ENCODE measurements at places on chromosomes 5 and 9.

DNA sequence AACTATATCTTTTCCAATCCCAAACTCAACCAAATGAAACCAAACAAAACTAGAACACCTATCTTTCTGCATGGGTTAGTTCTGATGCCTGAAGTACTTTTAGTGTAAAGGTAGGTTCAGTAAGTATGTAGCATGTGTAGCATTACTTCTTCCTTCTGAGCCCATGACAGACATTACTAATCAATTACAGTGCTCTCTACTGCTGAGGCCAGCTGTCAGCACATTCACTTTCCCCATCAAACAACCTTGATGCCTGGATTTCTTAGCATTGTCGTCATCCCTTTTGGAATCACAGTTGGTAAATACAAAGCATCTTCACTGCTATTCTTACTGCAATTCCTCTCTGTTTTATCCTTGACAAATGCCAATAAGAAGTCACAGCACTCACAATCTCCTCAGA lies 103.2 kb downstream of the PTTG1 start:
- no peak for DNase-seq

- no peak for DNase-seq
Measured at GRCh38 chr9:129145316-129145715, 32.7 kb downstream of the IER5L start.

DNA sequence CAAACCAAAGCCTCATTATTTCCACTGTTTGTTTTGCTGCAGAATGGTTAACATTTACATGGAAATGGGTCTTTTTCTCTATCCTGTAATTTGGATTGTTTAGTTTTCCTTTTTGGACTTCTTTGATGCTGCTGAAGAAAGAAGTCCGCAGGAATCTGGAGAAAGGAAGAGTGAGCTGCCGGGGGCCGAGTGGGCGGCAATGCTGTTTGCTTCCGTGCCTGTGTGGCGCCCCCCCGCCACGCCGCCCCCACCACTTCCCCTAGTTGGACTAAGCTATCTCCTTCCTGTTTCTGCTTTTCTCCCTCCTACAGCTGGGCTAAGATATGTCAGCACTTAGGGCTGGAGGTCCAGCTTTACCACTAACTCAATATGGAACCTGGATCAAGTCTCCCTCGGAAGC lies 39.7 kb downstream of the ACTL7B start:
- no peak for DNase-seq

DNA sequence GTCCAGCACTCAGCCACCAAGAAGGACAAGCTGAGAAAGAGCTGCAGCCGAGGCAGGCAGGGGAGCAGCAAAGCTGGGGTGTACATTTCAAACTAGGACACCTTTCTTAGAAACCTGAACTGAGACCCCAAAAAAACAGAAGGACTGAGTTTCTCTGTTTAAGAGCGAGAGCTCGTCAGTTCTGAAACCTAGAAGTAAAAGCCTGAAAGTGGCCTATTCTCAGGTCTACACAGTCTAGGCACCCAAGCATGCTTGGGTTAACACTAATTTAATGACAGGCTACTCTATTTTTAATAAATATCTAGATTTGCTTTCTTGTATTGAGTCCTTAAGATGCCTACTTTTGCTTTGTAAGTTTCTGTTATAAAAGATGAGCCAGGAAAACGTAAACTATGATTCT lies 49.0 kb upstream of the TLE4 start:
- DNase-seq: no peak

- DNase-seq: peak; percentile 71
Measured at GRCh38 chr9:113578882-113579282, 115.4 kb downstream of the RGS3 start.

- DNase-seq: no peak
Measured at GRCh38 chr9:89488131-89488530, 9.8 kb downstream of the SEMA4D start.

GRCh38 chr5:119019501-119019900 lies 31.2 kb upstream of the DTWD2 start:
- DNase-seq: no peak

DNA sequence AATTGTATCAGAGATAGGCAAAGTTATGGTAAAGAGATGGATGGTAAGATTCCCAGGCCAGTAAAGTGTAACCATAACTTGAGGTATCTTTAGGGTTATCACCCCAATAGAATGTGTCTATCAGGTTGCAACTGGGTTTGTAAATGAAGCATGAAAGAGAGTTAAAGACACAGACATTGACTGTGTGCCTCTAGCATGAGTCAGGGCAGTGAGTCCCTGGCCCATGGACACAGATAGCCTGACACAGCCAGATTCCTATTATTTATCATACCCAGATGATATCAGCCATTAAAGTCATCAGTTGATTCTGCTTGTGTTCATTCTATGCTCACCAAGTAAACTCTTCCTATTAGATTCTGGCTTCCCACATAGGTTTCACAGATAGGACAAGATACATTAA lies 33.5 kb upstream of the SNAPC3 start:
- no peak for DNase-seq

DNA sequence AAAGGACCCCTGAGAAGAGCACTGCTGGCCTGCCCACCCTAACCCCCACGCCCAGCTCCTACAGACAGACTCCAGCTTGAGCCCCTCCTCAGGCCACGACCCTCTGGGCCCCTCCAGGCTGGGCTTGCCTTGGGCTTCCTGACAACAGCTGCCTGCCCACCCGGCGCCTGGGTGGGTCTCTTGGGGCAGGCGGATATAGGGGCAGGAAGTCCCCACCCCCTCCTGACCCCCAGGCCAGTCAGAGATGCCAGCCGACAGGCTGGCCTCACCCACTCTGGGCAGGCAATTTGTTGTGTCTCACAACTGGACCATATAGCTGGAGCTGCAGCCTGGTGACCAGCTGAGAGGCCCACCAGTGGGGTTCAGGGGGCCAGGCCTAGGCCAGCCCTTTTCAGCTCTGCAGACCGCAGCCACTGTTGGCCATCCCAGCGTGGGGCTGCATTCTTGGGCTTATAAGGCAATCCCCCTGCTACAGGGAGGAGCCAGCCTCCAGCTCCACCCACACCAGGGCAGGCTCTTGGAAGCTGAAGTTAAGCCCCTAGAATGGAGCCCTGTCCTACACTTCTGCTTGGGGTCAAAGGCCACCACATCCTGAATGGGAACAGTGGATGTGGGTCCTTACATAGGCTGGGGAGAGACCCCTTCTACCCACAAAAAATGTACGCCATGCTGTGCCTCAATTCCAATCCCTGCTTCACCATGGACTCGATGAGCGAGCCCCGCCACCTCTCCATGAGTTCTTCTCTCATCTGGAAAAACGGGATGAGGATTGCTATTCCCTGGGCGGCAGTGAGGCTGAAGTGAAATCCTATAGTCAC lies 2.0 kb downstream of the PDLIM7 start:
- DNase-seq: no peak

DNA sequence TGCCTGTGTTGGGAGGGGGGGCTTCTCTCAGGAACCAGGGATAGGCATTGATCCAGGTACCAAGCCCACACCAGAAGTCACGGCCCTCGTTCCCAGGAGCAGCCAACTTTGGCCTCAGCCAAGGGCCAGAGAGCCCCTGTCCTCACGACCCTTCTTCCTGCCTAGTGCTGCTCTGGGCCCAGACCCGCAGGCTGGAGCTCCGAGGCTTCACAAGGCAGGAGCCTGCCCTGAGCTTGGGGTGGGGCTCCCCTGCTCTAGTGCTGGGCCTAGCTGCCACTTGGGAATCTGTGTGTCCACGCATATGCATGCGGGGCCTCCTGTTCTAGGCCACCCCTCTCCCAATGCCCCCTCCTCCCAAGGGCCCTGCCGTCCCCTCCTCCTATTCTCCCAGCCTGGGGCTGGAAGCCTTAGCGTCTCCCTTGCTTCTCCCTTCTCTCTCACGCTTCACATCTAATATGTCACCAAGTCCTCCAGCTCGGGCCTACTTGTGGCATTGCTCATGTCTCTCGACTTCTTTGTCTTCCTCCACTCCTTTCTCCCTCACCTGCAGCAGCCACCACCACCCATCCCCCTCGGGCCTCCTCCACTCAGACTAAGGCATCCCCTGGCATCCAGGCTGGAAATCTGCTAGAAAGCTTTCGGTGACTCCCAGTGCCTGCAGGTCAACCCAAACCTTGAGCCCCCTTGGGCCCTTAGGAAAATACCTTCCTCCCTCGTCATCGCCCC lies 3.4 kb downstream of the UNC5A start:
- DNase-seq: no peak

DNA sequence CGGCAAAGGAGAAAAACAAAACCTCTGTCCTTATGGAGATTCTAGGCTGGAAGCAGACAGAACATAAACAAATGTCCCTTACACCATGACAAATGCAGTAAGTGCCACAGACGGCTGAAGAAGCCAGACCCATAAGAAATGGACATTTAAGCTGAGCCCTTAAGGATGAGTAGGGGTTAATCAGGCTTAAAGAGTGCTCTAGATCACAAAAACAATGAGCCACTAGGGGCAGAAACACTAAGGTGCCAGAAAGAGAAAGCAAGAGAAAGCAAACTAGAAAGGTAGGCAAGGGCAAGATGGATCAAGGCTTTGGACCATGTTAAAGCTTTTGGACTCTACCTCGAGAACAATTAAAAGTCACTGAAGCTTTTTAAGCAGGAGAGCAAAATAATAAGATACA lies 326.9 kb upstream of the WWC1 start:
- DNase-seq: no peak

DNA sequence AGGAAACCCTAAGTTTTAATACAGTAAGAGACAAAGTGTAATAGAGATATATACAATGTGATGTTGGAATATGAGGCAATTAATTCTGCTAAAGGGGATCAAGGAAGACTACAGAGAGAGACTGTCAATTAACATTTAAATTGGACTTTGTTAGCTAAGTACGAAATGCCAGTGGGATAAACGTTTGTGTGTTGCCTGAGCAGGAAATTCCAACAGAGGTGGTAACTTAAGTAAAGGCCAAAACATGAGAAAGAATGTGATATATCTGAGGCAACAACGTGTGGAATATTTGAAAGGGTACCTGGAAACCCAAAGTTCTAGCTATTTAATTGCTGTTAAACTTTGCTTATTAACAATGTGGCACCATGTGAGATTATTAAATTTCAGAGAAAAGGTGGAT lies 1666.9 kb upstream of the WWC1 start:
- DNase-seq: no peak

- DNase-seq: peak; percentile 1
Measured at GRCh38 chr5:151448038-151448985, 909 bp downstream of the SLC36A1 start.

DNA sequence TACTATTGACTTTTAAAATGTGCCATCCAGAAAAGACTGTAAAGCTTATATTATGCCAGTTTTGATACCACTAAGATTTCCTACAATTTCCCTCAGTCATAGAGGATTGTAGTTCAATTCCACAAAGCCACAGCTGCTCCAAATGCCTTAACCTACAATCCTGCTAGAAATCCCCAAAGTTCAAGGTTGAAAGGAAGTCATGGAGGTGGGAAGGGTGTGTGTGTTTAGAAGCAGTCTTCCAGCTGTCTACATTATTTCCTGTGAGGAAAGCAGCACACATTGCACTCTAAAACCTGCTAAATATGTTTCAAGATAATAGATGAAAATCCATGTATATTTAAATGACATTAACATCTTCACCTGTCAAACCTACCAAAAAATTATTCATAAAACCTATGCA lies 11.8 kb downstream of the EPB41L4A start:
- DNase-seq: no peak

GRCh38 chr5:134466241-134467069 lies 54.8 kb upstream of the CDKN2AIPNL start:
- peak; percentile 17 for DNase-seq

GRCh38 chr5:61130289-61130688 lies 32.0 kb downstream of the SMIM15 start:
- DNase-seq: no peak

GRCh38 chr9:72997387-72997995 lies 44.6 kb upstream of the ALDH1A1 start:
- DNase-seq: no peak

DNA sequence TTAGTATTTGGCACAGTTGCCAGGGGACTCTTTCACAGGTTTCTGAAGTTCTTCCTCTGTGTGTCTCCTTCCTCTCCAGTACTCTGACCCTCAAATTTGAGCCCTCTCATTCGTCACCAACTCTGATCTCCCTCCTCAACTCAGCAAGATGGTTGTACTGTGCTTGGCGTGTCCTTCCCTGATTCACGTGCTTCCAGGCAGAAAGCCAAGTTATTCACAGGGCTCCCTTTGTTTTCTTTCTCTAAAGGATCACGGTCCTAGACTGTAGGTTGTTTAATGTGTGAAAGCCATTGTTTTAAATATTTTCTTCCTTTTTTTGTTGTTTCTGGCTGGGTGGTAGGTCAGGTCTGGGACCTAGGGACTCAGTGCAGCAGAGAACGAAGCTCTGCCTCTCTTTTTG lies 142.9 kb downstream of the DMAC1 start:
- DNase-seq: no peak

GRCh38 chr5:14665949-14666348 lies 1.4 kb downstream of the OTULIN start:
- peak; percentile 45 for DNase-seq

DNA sequence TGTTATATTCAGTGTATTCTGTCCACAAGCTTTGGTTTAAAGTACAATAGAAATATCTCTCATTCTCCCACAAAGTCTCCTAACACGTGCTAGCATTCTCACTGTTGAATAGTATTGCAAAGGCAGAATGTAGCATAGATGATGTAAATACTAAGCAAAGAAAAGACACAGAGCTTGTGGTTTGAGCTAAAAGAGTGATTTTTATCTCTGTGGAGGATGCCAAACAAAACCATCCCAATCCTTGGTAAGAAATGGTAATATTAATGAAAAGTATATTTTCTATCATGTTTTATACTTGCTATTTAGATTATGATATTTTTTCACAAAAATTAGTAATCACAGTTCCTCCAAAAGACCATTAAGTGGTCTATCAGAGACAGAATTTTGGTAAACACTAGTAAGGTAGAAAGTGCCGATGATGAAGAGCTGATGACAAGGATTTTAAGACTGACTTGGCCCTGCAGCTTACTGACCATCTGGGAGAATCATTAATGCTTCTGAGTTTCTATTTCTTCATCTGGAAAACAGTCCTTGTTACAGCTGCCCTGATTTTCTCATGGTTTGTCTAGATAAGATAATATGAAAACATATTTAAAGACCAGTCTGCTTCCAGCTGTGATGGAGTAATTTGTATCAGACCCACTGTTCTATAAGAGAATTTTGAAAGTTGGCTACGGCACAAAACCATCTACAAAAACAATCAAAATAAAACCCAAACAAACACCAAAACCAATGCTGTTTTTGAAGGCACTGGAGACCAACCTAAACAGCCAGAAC lies 510.2 kb downstream of the SPATA31D1 start:
- no peak for DNase-seq
